G401 (cell line): ENCODE measurements at places on chromosomes 4 and X. TPM values are rescaled to one million over a fixed set of nuclear protein-coding genes. Genes with fewer than 3 reads are reported as not detected.

Gene FAM236A
- total RNA-seq: not detected in 2 replicates

Gene NPY1R
- not detected in 2 replicates for total RNA-seq

Gene CT45A2
- not detected in 2 replicates for total RNA-seq

Gene GLUD2
- 1.4 and 1.7 TPM in 2 replicates for total RNA-seq

Gene NLGN3
- 0.31 TPM in 1 of 2 replicates, not detected in the other for total RNA-seq

Gene STOX2
- total RNA-seq: 0.06 TPM in 1 of 2 replicates, not detected in the other

Gene PFKFB1
- total RNA-seq: 0.14 and 0.55 TPM in 2 replicates

Gene PDHA1
- total RNA-seq: 124 and 177 TPM in 2 replicates

Gene TCEAL9
- 39.1 and 42.6 TPM in 2 replicates for total RNA-seq

Gene IBSP
- not detected in 2 replicates for total RNA-seq

Gene NHSL2
- total RNA-seq: 0.31 and 0.61 TPM in 2 replicates

Gene ARHGAP6
- not detected in 2 replicates for total RNA-seq

Gene ATP2B3
- not detected in 2 replicates for total RNA-seq

Gene TNIP3
- not detected in 2 replicates for total RNA-seq

Gene MAGEA9
- total RNA-seq: not detected in 2 replicates

Gene WNK3
- total RNA-seq: 5.2 and 5.4 TPM in 2 replicates

Gene NUP62CL
- not detected in 2 replicates for total RNA-seq

Gene ADRA2C
- 7.9 and 11.7 TPM in 2 replicates for total RNA-seq

Gene GNRHR
- not detected in 2 replicates for total RNA-seq

Gene DRD5
- not detected in 2 replicates for total RNA-seq

Gene HHIP
- total RNA-seq: 0.07 and 1.5 TPM in 2 replicates

Gene SPOCK3
- not detected in 2 replicates for total RNA-seq

Gene NEIL3
- total RNA-seq: 4.0 and 4.7 TPM in 2 replicates

Gene CFAP47
- total RNA-seq: not detected in 2 replicates

Gene ARL9
- not detected in 2 replicates for total RNA-seq

Gene APOO
- total RNA-seq: 21.0 and 21.9 TPM in 2 replicates

Gene F9
- total RNA-seq: not detected in 2 replicates

Gene CDS1
- total RNA-seq: not detected in 2 replicates

Gene UGT2A1
- not detected in 2 replicates for total RNA-seq

Gene CXCL9
- total RNA-seq: not detected in 2 replicates

Gene REPS2
- 0.31 TPM in 1 of 2 replicates, not detected in the other for total RNA-seq

Gene IL1RAPL2
- total RNA-seq: not detected in 2 replicates

Gene PNMA6F
- 0.03 TPM in 1 of 2 replicates, not detected in the other for total RNA-seq

Gene NKX3-2
- 0.37 and 0.55 TPM in 2 replicates for total RNA-seq

Gene ADH7
- total RNA-seq: not detected in 2 replicates

Gene KLHL13
- not detected in 2 replicates for total RNA-seq

Gene PABPC5
- total RNA-seq: not detected in 2 replicates

Gene SLC16A2
- total RNA-seq: 10.5 and 13.5 TPM in 2 replicates

Gene RS1
- total RNA-seq: not detected in 2 replicates

Gene GATA1
- total RNA-seq: not detected in 2 replicates

Gene ABCD1
- total RNA-seq: 5.3 and 6.8 TPM in 2 replicates

Gene RRH
- total RNA-seq: not detected in 2 replicates
